Glomerular endothelial cell (primary cell): ENCODE measurements at places on chromosomes 7 and 10. TPM values are rescaled to one million over a fixed set of nuclear protein-coding genes. Genes with fewer than 3 reads are reported as not detected.

Gene HILPDA
- total RNA-seq, result 11.6 and 16.6 TPM in 2 replicates

Gene SPDYE9
- not detected in 2 replicates for total RNA-seq

Gene OIT3
- 0.19 TPM in 1 of 2 replicates, not detected in the other for total RNA-seq

Gene RASA4B
- 12.1 and 14.4 TPM in 2 replicates for total RNA-seq

Gene GPR37
- 1.2 and 2.2 TPM in 2 replicates for total RNA-seq
